ENCODE measurements at places on chromosomes 7 and 10. TPM values are rescaled to one million over a fixed set of nuclear protein-coding genes. Genes with fewer than 3 reads are reported as not detected.

GRCh38 chr7:15167912-15168311 lies 265.4 kb upstream of the DGKB start:
- peak; percentile 52 for DNase-seq

- peak; percentile 45 for DNase-seq
These were observed 141.2 kb downstream of the WDR37 start for GRCh38 chr10:1197384-1197783.

DNA sequence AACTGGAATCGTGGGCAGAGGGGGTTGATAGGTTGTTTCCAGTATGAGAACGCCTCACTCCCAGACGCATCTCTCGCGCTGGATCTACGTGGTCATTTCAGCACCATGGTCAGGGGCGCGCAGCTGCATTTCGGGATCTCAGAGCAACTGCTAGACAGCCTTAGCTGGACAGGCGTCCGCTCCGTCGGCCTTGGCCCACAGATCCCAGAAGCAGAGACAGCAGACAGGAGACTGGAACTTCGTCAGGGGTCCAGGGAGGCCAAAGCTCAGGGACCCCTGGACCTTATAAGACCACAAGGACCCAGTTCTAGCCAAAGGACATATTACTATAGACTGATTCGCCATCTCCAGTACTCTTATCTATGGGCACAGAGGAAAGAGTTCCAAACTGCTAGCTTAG lies 5.3 kb downstream of the NEUROG3 start:
- DNase-seq: peak; percentile 86

Gene CHRM2
- 7.5 TPM for total RNA-seq

DNA sequence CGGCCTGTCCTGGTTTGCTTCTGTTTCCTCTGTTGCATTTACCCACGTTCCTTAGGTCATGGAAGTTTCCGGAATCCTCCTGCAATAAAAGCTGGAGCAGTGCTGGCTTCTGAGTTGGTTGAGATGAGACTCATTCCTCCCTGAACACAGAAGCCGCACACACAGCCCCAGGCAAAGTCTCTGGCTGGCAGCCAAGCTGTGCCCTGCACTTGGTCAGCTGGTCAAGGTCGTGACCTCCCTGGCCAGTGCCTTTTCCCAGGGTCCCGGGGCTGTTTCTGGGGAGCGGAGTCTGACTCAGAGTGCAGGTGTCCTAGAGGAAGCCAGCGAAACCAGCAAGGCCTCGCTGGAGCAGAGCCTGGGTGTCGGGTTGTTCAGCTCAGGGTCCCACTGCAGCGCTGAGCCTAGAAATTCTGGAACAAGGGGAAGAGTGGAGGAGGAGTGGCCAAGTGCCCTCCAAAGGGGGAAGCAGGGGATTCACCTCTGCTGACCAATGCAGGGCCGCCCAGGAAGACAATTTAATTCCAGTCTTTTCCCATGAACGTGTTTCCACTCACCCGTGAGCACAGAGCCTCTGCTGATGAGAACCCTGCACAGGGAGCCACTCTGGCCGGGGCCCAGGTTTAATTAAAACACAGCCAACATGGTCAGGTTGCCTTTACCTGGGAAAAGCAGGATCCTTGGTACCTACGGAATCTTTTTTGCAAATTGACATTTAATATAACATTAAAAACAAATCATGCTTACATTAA lies 245.5 kb upstream of the PPP2R2D start:
- DNase-seq: peak; percentile 22

Gene SPOCK2
- total RNA-seq: 3.0 TPM

DNA sequence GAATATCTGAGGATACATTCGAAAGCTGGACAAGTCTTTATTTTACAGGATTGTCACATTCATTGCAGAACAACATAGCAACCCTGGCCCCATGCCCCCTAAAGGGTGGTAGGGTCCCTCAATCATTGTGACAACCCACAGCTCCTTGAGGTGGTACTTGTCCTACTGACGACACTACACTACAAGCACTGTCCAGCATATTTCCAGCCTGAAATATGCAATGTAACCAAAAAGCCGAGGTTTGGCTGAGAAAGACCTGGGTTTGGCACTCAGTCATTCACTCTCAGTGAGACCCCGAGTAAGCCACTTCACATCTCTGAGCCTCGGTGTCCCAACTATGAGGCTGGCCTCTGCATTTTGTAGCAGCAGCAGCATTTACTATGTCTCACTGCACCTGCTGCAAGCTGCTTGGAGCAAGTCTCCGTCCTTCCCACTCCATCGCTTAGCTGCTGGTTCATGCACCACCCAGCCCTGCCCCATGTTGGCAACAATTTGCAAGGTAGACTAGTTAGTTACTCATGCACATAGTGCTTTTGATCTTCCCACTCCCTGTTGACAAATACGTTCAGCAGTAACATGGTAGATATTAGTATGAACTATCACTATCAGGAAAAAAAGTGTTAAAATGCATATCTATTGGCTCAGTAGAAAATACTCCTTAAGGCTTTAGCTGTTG lies 43.6 kb upstream of the TNPO3 start:
- DNase-seq: no peak

GRCh38 chr7:105246679-105247078 lies 142.0 kb downstream of the SRPK2 start:
- no peak for DNase-seq

DNA sequence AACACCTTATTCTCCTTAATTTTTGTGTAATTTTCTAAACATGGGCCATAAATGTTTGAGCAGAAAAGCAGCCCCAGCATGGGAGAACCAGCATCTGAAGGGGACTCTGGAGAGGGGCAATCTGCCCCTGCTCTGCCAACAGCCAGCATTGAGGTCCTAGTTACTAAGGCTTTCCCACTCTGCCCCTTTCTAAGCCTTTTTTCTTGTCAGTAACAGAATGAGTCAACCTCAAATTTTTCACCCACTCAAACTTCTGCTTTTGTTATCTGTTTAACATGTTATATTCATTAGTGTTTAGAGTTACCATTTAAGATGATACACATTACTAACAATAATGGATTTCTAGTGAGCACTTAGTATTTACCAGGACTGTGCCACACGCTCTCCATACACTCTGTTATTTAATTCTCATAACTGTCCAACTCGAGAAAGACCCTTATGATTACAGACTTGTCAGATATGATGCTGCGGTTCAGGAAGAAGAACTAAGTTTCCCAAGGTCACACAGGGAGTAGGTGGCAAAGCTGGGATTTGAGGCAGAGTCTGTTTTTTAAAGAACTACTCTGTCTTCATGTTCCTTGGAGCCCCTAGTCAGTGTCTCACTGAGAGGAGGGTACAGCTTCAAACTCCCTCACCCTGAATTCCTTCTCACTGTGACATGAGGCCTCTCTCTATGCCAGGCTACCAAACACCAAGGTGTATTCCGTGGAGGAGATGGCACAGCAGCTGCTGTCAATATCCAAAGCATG lies 19.9 kb upstream of the GPAM start:
- no peak for DNase-seq

GRCh38 chr10:98560565-98560964 lies 113.8 kb upstream of the HPS1 start:
- DNase-seq: no peak

GRCh38 chr7:131898418-131898817 lies 342.0 kb upstream of the PODXL start:
- DNase-seq: no peak

Gene CACUL1
- 35.0 TPM for total RNA-seq

DNA sequence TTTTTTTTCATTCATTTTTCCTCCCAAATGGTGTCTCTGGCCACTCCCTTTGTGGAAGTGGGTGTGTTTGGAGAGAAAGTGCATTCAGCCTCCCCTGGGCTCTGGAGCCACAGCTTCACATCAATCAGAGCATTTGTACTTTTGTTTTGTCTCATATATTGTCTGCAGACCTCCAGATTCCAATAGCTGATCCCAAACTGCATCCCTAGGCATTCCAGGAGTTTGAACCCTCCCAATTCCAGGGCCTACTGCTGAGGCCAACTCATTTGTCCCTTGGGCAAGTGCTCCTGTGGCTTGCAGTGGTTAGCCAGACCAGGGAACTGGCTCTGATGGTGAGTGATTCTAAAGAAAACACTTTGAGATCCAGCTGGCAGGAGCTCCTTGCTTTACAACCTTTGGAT lies 163.3 kb downstream of the IPMK start:
- DNase-seq: no peak

Gene KCNIP2
- 0.36 TPM for total RNA-seq

- no peak for DNase-seq
These were observed 115.5 kb upstream of the AFAP1L2 start for GRCh38 chr10:114519756-114520293.

- no peak for DNase-seq
These were observed 50.9 kb downstream of the MINDY3 start for GRCh38 chr10:15809450-15809849.

- no peak for DNase-seq
These were observed 540.7 kb downstream of the MAGI2 start for GRCh38 chr7:78912781-78913180.

Gene CNNM1
- 3.8 TPM for total RNA-seq

Gene ANKRD22
- total RNA-seq: 4.2 TPM

Gene TRIM8
- 53.3 TPM for total RNA-seq

Gene ACTR3C
- 17.7 TPM for total RNA-seq

DNA sequence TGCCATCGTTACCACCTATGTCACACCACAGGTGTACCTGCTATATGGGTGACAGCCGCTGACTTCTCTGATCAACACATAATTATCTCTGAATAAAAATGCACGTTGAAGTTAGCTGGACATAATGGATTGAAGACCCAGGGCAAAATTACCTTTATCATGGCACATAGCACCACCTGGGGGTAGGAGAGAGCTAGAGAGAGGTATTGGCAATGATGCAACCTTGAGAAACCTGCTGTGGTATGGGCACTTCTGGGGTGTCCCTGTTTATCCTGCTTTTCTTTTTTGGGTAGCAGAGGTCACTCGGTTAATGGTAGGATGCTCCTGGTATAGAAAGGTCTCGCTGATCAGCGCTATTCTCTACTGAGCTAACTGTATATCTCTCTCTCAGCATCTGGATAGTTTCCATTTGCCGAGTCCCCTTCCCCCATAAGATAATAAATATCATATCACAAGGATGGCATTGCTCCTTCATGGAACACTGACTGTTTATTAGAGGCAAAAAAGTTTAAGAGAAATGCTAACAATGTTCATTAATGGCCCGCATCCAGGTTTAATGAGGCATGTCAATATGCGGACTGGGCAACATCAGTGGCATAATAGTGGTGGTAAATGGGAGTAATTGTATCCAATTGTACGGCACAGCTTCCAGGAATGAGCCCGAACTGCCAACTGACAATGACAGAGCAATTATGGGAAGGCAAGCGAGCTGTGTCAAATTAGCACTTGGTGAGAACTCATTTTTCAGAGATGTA lies 323.1 kb downstream of the TFEC start:
- peak; percentile 28 for DNase-seq

DNA sequence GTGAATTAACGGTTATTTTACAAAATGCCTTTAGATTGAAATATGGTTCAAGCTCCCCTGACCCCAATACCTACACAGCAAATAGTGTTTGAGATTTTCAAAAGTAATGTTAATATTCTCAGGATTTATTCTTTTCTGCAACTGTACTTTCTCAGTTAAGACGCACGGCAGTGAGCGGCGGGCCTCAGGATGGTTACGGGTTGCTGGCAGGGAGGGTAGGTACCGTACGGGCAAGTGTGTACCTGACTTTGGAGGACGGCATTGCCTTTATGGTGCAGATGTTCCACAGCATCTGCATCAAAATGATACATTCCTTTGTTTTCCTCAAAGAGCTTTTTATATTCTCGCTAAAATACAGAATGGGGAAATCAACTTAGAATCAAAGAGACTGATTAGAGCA lies 44.8 kb downstream of the NEBL start:
- no peak for DNase-seq

GRCh38 chr7:99092064-99092720 lies 51.7 kb downstream of the SMURF1 start:
- DNase-seq: no peak

DNA sequence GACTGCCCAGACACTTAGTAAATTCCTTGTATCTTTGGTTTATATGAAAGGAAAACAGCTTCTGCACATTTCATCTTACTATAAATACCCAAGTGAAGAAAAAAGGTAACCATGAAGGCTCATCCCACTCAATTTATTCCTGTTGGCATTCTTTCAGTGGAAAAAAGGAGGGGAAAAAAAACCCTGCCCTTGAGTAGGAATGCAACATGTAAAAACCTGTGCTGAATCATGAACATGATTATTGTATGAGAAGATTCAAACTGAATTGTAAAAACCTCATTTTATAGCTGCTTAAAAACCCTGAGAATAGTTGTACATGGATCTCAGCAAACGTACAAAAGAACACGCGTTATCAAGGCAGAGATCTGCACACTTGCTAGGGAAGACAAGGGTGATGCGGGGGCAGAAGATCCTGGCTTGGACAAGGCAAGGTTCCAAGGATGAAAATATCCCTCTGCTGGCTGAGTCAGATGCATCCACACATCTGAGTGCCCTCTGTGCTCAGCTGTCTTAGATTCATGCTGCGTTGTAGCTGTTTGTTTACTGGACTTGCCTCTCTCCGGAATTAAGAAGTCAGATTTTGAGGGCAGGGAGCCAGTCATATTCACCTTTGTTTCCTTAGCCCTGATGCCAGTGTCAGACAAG lies 658.2 kb downstream of the PARD3 start:
- peak; percentile 9 for DNase-seq

Gene OR9A4
- total RNA-seq: not detected

DNA sequence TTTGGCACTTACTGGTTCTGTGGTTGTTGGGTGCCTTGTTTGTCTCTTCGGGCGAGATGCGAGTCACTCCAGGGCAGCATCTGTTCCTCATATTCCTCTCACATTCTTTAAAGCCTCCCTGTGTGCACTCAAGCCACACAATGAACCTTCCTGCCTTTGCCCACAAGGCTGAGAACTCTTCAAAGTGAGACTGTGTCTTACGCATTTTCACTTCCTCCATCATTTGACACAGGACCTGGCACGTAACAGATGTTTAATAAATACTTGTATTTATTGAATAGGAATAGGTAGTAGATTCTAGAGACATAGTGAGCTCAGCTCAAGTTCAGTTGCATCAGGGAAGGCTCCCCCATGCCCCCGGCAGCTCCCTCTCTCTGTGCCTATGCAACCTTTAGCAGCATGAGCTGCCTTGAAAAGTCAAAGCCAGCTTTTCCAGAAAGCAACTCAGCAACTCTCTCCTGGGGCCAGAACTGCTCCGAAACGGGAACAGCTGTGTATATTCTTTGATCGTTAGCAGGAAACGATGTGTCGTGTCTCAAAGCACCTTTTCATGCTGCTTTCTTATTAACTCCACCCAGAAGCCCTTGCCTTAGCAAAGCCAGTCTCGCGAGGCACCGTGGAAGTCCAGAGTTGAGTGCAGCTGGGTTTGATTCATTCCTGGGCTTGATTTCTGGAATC lies 97.5 kb downstream of the PFKFB3 start:
- DNase-seq: no peak

DNA sequence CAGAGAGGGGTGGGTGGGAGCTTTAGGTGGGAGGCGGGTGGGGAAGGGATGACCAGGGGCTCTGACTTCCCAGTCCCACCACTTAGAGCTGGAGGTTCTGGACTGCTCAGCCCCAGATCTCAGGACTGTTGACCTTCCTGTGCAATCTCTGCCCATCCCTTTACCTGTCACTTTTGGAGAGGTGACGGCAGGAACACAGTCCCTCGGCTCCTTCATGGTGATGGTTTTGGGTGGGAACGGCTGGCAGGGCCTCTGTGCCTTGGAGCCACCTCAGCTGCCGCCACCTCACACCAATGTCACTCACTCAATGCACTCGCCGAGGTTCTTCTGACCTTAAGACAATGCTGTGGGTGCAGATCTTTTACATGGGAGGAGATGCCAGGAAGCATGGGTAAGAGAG lies 49.0 kb downstream of the TMEM270 start:
- DNase-seq: no peak
